Activated T-cell treated with anti-CD3 and anti-CD28 coated beads, Interleukin-2, amount 50 U/mL, for 1 hour (primary cell): ENCODE measurements at places on chromosomes 6 and 20.

- no peak for DNase-seq
Measured at GRCh38 chr6:142395768-142396231, 94.0 kb downstream of the ADGRG6 start.

DNA sequence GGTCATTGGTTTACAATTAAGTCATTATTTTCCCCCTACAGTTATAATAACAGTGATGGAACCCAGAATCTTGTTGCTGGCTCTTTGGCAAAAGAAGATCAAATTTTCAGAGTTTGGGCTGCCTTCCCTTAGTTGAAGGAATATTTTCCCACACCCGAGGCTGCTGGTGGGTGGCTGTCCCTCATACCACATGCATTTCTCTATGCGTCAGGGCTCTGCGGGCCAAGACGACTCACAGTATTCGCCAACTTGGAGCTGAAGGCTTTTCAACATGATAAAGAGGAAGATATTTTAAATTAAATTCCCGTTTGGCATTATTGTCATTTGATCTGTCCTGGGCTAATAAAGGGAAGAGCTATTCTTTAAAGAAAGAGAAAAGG is 102.2 kb upstream of the SASH1 start:
- no peak for DNase-seq

GRCh38 chr6:137904822-137905617 is 38.0 kb downstream of the TNFAIP3 start:
- DNase-seq: peak; percentile 62

GRCh38 chr20:10524034-10524476 is 89.0 kb downstream of the SLX4IP start:
- no peak for DNase-seq

DNA sequence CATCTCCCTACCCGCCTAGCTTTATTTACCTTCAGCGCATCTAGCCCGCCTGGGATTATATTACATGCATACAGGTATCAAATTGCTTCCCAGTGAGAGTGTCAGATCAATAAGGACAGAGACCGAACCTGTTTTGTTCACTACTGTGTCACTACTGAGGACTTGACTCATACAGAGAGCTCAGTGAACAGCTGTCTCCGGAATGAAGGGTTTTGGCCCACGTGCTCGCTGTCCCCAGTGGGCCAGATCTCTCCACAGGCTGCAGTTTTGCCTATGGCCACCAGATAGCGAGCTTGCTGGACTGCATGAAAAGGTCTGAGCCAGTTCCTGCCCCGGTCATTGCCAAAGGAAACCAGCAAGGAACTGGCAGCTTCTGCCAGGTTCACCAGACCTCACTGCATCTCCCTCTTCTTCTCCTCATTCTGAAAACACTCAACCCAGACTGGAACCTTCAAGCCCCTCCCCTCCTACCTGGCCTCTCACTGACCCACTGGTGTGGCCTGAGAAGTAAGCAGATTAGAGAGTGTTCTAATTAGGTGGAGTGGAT is 150.8 kb downstream of the ZMYND8 start:
- DNase-seq: peak; percentile 63

DNA sequence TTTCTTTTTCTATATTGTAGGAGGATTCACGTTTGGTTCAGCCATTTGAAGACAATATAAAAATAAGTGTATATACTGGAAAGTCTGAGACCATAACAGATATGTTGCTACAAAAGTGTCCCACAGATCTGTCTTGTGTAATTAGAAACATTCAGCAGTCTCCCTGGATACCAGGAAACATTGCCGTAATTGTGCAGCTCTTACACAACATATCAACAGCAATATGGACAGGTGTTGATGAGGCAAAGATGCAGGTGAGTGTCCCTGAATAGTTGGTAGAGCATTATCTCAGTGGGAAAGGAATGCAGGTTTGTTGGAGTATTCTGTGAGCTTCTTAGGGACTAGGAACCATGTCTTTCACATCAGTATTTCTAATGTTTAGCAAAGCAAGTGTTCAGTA is 18.3 kb upstream of the ADGRF4 start:
- DNase-seq: no peak

DNA sequence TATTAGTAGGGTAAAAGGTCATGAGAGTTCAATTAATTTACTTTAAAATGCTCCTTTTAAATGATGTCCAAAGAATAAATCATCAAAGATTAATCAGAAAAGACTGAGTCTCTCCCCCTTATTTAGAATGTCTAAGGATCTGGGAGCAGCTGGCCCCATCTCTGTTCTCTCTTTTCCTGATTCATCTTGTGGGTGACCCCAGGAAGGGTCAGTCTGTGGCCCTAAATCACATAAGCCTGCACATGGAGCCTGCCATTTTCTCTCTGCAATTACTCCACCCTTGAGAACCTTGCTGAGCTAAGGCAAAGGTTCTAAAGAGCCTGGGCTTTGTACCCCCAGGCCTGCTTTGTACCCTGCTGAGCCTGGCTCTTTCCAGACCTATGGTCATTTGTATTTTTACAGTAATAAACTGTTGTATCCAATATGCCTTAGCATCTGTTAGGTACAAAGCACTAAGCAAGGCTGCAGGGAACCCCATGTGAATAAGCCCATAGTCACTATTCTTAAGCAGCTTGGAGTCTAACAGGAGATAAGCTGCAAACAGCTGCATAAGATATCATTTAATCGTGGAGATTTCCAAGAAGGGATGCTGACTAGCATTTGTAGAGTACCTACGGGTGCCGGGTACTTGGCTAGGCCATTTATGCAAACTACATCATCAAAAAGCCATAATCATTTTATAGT is 431.0 kb upstream of the MARCKS start:
- no peak for DNase-seq

- DNase-seq: no peak
Measured at GRCh38 chr20:63273059-63273579, 506 bp downstream of the ARFGAP1 start.

GRCh38 chr6:123171341-123172115 is 175.5 kb downstream of the CLVS2 start:
- no peak for DNase-seq

DNA sequence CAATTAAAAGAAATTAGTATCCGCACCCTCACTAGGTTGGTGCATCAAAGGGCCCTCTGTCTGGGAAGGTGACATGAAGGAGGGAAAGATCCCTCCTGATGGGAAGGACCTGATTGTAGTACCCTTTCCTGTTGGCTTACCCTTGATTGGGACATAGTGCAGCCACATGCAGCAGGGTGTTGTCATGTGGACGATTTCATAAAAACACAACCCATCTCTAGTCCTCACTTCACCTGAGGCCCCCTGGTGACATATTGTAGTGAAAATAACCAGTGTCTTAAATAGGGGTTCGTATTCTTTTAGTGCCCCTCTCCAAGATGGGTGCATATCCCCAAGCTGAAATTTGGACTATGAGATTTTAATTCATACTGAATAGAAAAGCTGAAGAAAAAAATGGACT is 97.3 kb downstream of the SLX4IP start:
- no peak for DNase-seq

- no peak for DNase-seq
Measured at GRCh38 chr6:164477101-164477500, 832.3 kb downstream of the C6orf118 start.

- DNase-seq: no peak
Measured at GRCh38 chr6:40674170-40674569, 87.0 kb upstream of the LRFN2 start.

DNA sequence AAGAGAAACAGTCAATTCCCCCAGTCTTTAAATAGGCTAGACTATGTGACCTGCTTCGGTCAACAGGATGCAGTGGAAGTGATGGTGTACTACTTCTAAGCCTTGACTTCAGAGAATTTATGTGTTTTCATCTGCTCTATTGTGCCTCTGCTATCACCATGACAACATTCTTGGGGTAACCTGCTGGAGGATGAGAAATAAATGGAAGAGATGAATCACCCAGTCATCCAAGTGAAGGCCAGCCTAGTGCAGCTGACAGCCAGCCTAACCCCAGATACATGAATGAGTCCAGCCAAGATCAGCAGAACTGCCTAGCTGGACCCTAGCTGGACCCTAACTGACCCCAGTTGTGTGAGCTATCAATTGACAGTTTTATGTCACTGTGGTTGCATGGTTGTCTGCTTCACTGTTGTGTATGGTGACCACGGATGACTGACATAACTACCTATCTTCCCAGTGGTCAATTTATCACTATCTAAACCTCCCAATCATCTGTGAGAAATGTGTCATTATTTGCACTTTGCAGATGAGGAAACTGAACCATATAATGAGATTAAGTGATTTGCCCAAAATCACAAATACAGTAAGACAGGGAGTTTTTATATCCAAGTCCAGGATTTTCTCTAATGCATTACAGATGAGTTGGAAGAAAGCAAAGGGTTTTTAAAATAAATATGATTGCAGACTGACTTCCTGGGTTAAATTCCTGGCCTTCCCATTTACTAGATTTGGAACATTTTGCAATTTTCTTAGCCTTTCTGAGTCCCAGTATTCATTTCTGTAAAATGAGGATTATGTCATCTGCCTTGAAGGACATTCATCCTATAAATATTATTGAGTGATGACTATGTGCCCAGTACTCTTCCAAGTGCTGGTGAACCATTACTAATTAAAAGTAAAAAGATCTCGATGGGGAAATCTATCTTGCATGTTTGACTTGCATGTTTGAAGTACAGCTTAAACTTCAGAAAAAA is 136.4 kb upstream of the PLCB4 start:
- DNase-seq: no peak

DNA sequence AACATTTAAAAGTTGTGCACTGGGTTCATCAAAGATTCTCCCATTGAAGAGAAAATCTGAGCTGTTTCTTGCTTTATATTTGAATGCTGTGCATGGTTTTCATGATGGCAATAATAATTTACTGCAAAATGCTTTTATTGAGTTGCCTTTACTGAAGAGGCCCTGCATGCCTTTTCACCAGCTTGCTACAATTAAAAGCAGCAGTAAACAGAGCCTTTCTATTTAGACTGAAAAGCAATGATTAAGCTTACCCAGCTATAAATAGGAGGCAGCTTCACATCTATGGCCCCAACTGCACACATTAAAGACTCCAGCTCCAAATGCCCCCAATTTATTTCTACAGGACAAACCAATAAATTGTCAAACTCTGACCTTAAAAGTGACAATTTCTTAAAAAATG is 70.3 kb downstream of the ANKEF1 start:
- no peak for DNase-seq

DNA sequence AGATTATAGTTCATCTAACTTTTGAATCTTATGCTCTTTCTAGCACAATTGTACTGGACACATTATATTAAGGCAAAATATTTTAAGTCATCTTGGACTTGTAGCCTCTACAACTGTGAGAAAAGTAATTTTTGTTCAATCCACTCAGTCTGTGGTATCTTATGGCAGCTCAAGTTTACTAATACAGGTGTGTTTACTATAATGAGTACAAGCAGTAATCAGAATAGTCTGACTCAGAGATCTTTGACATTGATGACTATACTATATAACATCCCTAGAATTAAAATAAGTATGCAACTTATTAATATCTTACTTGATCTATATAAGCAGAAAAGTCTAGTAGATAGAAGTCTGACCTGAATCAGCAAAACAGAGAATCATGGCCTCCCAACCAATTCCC is 40.7 kb upstream of the PRSS16 start:
- DNase-seq: no peak

GRCh38 chr6:1496836-1497760 is 107.7 kb downstream of the FOXF2 start:
- DNase-seq: no peak

DNA sequence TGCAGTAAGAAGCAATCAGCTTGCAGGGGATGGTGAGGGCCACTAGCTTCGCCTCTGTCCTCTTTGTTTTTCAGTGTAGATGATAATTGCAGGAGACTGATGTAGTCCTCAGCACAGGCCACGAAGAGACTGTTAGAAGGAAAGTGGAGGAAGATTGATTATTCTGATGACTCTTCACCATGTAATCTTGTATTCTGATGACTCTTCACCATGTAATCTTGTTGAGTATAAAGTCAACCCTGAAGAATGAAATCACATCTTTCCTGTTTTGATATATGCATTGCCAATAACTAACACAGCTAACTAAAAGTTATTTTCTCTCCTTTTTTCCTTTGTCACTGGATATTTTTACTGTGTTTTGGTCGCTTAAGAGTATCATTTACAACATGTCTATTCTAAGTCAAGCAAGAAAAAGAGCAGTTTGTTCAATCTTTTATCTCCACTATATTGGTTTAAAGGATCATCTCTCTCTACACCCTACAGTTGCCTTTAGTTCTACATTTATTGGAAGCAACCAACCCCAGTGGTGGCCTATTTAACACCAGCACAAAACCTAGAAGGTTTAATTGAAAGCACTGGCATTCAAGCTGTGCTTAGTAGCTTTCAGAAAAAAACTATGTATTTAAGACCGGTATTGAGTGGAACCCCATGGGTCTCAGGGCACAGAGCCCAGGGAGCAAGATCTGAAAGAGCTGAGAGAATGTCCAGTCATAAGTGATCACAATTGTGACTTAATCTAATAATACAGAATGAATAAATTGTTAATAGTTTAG is 107.2 kb upstream of the BTBD3 start:
- no peak for DNase-seq

- DNase-seq: no peak
Measured at GRCh38 chr6:140609956-140610355, 1235.5 kb upstream of the CITED2 start.

DNA sequence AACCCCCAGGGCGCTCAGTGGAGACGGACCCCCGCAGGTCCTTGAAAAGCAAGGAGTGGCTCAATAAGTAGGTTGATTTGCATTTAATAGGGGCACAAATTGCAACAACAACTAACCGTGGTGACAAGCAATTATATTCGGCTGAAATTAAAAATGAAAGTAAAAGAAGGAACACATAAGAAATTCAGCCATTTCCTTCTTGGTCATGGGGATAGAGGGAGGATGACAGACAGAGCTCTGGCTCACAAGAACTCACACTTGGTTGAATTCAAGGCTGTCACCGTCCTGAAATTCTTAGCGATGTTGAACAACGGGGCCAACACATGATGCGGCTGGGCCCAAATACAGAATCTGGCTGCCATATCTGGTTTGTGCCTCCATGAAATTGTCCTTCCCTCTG is 129.0 kb downstream of the EDN3 start:
- DNase-seq: no peak

GRCh38 chr6:37481711-37482605 is 17.7 kb downstream of the CCDC167 start:
- no peak for DNase-seq

DNA sequence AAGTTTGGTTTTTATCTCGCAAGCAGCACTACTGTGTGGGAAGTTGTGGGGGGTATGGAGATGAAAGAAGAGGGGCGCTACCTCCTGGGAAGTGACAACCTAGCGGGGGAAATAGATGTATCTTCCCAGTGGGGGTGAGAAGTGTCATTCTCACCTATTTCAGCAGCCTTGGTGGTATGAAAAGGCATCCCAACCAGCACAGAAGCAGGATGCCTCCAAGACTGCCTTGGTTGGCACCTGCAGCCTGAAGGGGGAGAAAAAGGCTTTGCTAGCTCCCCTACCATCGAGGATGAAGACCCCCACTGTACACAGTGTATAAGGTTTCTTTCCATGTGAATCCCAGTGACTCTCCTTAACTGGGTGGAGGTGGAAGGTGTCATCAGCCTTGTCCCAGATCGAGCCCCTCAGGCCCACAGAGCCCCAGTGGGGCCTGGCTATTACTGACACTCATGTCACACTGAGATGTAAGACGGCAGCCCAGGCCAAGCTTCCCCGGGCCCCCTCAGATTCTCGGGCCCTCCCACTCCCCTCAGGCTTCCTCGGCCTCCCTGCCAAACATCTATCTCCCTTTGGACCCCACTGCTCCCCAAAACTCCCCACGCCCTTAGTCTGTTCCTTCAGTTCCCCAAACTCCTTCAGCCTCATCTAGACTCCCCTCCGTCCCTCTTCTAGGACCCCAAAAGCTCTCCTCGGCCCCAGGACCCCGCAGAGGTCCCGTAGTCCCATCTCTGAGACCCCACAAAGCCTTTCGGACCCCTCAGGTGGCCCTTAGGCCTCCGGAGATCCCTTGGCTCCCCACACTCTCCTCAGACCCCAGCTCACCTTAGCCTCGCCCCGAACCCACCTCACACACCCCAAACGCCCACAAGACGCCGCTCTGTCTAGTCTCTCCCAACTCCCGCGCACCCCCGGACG is 688 bp downstream of the COMMD7 start:
- DNase-seq: peak; percentile 36
